T-helper 1 cell (primary cell): ENCODE measurements at places on chromosomes 3 and 15.

DNA sequence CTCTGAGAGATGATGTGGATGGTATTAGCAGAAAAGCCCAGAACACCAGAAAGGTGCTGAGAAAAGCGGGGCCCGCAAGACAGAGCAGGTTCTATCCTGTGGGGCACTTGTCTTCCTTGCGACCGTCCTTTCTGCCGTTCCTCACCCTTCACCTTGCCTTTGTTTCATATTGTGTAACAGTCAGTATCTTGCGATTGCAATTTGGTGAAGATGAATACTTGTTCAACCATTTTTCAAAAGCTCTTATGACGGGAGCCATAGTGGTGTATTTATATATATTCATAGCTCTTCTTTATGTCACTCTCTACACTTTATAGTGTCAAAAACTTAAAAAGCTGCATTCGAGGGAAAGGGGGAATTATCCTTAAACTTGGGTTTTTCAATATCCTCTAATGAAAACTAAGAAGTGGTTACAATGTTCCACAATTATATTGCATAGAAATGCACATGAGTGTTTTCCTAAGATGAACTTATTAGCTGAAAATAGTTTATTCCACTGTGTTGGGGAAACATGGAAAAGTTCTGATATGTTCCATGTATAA is 797 bp downstream of the MAP3K13 start:
- DNase-seq = no peak

DNA sequence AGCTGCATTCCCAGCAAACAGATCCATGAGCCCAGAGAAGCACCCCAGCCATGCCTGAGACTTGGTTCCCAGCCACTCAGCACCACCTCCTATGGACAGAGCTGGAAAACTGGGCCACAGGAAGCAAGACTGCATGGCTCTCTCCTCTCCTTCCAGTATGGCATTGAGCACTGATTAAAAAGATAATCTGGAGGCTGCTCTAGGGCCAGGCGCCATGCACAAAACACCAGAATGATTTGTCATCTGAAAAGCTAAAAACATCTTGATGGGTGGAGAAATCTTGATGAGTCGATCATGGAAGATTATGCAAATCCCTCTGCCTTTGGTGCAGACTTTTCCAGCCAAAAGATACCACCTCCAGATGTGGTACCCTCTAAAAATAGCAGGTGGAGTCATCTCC is 62.7 kb upstream of the MRPS22 start:
- DNase-seq = no peak

GRCh38 chr15:27249046-27249759 is 278.2 kb downstream of the GABRG3 start:
- no peak for DNase-seq

DNA sequence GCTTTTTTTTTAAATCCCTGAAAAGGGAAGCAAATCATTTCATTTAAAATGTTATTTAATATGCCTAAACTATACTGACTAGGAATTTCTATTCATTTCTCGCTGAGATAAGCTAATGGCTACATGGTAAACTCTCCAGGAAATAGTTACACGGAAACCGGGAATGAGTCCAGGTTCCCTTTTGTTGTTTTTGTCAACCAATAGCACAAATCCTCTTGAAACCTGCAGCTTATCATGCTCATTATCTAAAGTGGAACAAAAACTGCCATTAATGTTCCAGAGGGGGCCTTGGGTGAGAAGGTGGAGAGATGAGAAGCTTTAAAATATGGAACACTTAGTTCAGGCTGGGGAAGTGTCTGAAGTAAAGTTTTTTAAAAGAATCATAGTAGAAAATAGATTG is 113.5 kb upstream of the ALCAM start:
- DNase-seq = no peak

DNA sequence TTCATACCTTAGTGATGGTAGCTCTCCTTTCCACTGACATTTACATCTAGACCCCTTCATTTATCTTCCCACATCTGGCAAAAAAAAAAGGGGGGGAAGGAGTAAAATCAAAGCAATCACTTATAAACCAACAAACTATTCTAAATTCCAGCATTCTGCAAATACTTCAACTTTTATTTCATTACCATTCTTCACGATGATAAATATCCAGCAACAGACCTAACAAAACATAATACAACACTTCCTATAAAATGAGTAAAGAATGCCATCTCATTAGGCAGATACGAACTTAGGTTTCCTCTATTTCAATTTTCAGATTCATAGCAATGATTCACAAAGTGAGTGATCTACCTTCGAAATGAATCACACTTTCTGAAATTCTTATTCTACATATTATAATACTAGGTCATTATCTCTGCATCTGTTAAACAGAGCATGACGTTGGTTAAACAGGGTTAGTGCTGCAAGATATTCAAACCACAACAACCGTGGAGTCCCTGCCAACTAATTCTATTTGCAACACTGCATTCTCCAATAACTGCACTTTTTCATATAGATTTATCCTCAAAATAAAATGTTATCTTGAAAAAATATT is at the start of gene LRRFIP2:
Gene LRRFIP2, minus strand, starts transcription at position 51 of the 595 bp plus-strand sequence. CDS start 25,599 bp downstream, outside the sequence.
- DNase-seq = no peak

DNA sequence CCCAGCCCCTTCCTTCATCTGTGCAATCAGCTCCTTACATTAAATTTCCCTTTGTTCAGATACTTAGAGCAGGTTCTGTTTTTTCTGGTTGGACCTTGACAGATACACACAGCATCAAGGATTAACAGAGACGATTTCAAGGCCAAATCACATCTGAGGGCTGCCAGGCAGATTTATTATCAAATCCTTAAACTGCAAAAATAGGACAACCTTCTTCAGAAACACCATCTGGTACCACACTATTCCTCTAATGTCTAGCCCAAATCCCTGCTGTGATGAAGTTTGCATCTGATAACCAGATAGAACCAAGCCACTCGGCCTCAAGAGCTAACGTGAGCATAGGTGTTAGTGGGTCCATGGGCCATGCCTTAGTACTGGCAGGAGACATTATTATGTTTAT is 250.7 kb upstream of the PROK2 start:
- no peak for DNase-seq

DNA sequence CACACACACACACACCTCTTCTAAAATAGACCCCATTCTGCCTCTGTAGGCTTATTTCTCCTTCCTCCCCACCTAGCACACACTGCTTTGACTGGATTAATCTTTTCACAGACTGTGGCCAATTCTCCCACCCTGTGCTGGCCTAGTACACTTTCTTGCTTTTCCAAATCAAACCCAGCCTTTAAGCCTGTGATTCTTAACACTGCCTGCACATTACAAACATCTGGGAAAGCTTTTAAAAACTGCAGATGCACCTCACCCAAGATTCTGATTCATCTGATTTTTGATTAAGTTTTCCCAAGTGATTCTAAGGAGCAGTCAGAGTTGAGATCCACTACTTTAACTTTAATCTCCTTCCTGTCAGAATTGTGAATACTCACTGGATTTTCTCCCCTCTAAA is 12.8 kb downstream of the CSNK1G1 start:
- no peak for DNase-seq

GRCh38 chr3:136626493-136626892 is 125.7 kb downstream of the STAG1 start:
- DNase-seq = no peak

GRCh38 chr15:38721568-38721945 is 156.9 kb upstream of the RASGRP1 start:
- DNase-seq = no peak

- no peak for DNase-seq
Observed at GRCh38 chr3:156554515-156554841, 439 bp downstream of the SSR3 start.

- DNase-seq = no peak
Observed at GRCh38 chr3:130601442-130601971, 84.5 kb downstream of the COL6A6 start.

GRCh38 chr3:124318014-124318413 is 326.1 kb upstream of the ROPN1 start:
- DNase-seq = no peak

DNA sequence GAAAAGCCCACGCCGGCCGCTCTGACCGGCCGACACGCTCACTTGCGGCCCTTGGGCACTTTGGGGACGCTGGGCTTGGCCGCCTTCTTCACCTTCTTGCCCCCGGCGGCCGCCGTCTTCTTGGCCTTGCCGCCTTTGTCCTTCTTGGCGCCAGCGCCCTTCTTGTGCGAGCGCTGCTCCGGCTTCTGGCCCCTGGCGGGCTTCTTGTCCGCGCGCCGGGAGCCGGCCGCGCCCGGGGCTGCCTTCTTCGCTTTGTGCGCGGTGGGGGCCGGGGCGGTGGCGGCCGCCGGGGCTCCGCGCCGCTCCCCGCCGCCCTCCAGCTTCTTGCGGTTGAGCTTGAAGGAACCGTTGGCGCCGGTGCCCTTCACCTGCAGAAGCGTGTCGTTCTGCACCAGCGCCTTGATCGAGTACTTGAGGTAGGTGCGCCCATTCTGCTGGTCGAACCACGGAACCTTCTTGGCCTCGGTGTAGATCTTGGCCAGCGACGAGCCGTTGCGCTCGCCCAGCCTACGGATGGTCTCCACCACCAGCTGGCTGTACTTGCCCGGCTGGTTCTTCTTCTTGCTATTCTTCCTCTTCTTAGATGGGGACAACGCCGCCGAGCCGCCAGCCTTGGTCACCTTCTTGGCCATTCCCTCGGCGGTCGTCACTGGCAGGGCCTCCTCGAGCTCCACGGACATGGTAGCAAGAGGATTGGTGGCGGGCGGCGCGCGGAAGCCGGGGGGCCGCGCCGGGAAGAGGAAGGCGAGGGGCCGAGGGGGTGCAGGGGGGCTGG is 36.7 kb downstream of the HMCES start:
- DNase-seq = peak; percentile 32

- DNase-seq = no peak
Observed at GRCh38 chr3:106277731-106278130, 408.9 kb upstream of the CBLB start.

- DNase-seq = no peak
Observed at GRCh38 chr3:180615954-180616353, 14.0 kb downstream of the TTC14 start.

- no peak for DNase-seq
Observed at GRCh38 chr3:24185738-24186384, 240.8 kb downstream of the NR1D2 start.
